T-helper 1 cell treated with Interleukin-12 subunit alpha and Interleukin-12 subunit beta and Interleukin-4 antibody, amounts not matched to agents 30 ng/mL and 1 ng/mL, for 36 hours (primary cell): ENCODE measurements at places on chromosomes 6 and 20. TPM values are rescaled to one million over a fixed set of nuclear protein-coding genes. Genes with fewer than 3 reads are reported as not detected.

The NKAIN2 gene
- total RNA-seq: not detected in 2 replicates

The UCKL1 gene
- total RNA-seq: 43.0 and 45.5 TPM in 2 replicates

The COX4I2 gene
- not detected in 2 replicates for total RNA-seq

The GMEB2 gene
- total RNA-seq: 15.5 and 16.8 TPM in 2 replicates

The DNMT3B gene
- total RNA-seq: 1.5 and 2.0 TPM in 2 replicates

The TRAM2 gene
- 13.2 and 13.7 TPM in 2 replicates for total RNA-seq

The RIPPLY2 gene
- not detected in 2 replicates for total RNA-seq

The ADTRP gene
- 9.2 and 9.5 TPM in 2 replicates for total RNA-seq

The DCDC2 gene
- not detected in 2 replicates for total RNA-seq

The FHL5 gene
- not detected in 2 replicates for total RNA-seq

The MUC22 gene
- total RNA-seq: not detected in 2 replicates

The RIMS1 gene
- total RNA-seq: not detected in 2 replicates

The GSTA2 gene
- total RNA-seq: not detected in 2 replicates

The AIF1 gene
- total RNA-seq: 47.7 and 54.0 TPM in 2 replicates

The C6orf132 gene
- 0.07 and 0.15 TPM in 2 replicates for total RNA-seq

The VSTM2L gene
- total RNA-seq: 0.15 and 0.39 TPM in 2 replicates

The GPX5 gene
- not detected in 2 replicates for total RNA-seq

The BPI gene
- not detected in 2 replicates for total RNA-seq

The KLHDC3 gene
- 62.5 and 67.0 TPM in 2 replicates for total RNA-seq

The RGL2 gene
- total RNA-seq: 45.7 and 46.5 TPM in 2 replicates

The BTNL2 gene
- not detected in 2 replicates for total RNA-seq

The IMPG1 gene
- total RNA-seq: not detected in 2 replicates

The CLPSL2 gene
- not detected in 2 replicates for total RNA-seq

The SNPH gene
- total RNA-seq: 6.1 and 6.8 TPM in 2 replicates

The MAFB gene
- total RNA-seq: 0.12 and 0.17 TPM in 2 replicates

The CGAS gene
- total RNA-seq: 52.5 and 56.2 TPM in 2 replicates

The SLC35F1 gene
- total RNA-seq: not detected in 2 replicates

The TGM2 gene
- 1.6 and 2.3 TPM in 2 replicates for total RNA-seq

The SLC29A1 gene
- total RNA-seq: 33.5 and 39.7 TPM in 2 replicates

The LY6G6F gene
- total RNA-seq: not detected in 2 replicates

The LHFPL5 gene
- not detected in 2 replicates for total RNA-seq

The ZSCAN16 gene
- total RNA-seq: 6.3 and 6.6 TPM in 2 replicates

The BACH2 gene
- 21.5 and 25.5 TPM in 2 replicates for total RNA-seq

The MAN1A1 gene
- 28.1 and 30.6 TPM in 2 replicates for total RNA-seq

The OSER1 gene
- 25.3 and 26.0 TPM in 2 replicates for total RNA-seq

The TMEM170B gene
- total RNA-seq: 0.32 and 0.37 TPM in 2 replicates

The CYP39A1 gene
- not detected in 2 replicates for total RNA-seq

The ZGPAT gene
- 46.5 and 50.4 TPM in 2 replicates for total RNA-seq

The PHACTR1 gene
- total RNA-seq: 3.3 and 4.3 TPM in 2 replicates

The FOXC1 gene
- 0.07 TPM in 1 of 2 replicates, not detected in the other for total RNA-seq

The IL17A gene
- total RNA-seq: not detected in 2 replicates

The COL21A1 gene
- total RNA-seq: not detected in 2 replicates

The PRKN gene
- not detected in 2 replicates for total RNA-seq

The ID4 gene
- not detected in 2 replicates for total RNA-seq

The BMP5 gene
- total RNA-seq: not detected in 2 replicates

The TNF gene
- 171 and 172 TPM in 2 replicates for total RNA-seq
